ENCODE measurements at places on chromosomes 6 and 20.

DNA sequence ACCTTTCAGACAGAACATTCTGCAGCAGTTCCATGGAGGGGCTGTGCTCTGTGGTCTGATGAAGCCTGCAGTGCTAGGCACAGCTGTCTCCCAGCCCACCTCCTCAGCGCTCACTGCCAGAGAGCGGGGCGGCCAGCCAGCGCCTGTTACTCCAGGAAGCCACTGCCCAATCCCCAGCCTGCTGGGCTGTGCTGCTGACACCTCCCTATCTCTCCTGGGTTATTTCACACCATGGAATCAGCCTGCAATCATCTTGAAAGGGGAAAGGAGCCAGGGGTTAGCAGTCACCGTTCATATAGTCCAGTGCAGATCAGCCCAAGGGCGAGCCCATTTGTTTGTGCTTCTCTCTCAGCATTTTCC is 46.3 kb upstream of the NHSL1 start:
- DNase-seq: no peak

DNA sequence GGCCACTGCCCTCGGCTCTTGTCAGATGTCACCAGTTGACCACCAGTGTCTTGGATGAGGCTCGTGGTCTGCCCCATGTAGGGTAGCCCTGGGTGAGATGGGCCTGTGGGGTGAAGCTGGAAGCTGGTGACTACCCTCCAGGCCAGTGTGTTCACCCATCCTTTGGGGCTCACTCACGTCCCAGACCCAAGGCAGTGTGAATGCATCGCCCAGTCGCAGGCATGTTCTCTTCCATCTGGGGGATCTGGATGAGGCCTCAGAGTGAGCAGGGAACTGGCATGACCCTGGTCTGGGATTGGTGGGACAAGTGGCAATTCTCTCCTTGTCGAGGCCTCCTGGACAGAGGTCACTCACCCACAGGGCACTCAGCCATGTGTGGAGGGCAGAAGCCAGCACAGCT is 120.1 kb upstream of the PHACTR3 start:
- no peak for DNase-seq

- no peak for DNase-seq
Observed at GRCh38 chr20:51345601-51346101, 196.9 kb downstream of the NFATC2 start.

GRCh38 chr6:38846844-38847243 is 131.7 kb downstream of the DNAH8 start:
- DNase-seq: no peak

- no peak for DNase-seq
Observed at GRCh38 chr6:142846883-142847287, 98.1 kb downstream of the HIVEP2 start.
